ENCODE measurements at places on chromosomes 12 and 14.

GRCh38 chr12:44247588-44247987, 411.7 kb downstream of the TMEM117 start:
- no peak for DNase-seq

GRCh38 chr12:90999527-90999926, 5.2 kb downstream of the EPYC start:
- DNase-seq = no peak

DNA sequence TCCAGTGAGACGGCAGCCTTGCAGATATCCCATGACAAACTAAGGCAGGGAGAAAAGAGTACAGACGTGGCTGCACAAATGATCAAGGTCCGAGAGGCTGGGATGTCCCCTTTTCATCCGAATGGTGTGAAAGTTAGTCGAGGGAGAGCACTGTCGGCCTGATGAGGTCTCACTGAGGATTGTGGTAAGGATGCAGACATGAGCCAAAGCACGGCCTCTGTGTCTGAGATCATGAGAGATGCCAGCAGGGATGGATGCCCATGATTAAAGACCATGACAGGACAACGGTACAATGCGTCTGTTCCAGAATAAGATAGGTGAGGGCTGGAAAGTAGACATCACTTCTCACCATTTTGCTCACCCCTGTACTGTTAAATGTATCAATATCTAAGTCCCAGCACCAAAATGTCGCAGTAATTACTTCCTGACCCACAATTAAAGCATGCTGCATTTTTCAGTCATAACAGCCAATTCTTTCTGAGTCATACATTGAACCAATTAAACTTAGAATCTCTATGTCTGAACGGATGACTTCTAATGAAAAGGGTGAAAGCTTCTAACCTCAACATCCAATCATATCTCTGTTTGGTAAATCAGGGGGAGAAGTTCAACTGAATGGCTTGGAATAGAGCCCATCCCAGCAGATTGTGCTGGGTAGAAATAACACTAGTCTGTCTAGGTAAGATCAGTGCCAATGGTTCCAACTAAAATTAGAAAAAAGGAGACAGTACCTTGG, 249.6 kb upstream of the SOX5 start:
- DNase-seq = no peak

GRCh38 chr12:76548222-76548837, 11.2 kb downstream of the OSBPL8 start:
- no peak for DNase-seq

- no peak for DNase-seq
Measured at GRCh38 chr14:23421594-23421993, 13.5 kb upstream of the MYH6 start.

- DNase-seq = no peak
Measured at GRCh38 chr12:31897781-31898503, 61.3 kb upstream of the RESF1 start.

DNA sequence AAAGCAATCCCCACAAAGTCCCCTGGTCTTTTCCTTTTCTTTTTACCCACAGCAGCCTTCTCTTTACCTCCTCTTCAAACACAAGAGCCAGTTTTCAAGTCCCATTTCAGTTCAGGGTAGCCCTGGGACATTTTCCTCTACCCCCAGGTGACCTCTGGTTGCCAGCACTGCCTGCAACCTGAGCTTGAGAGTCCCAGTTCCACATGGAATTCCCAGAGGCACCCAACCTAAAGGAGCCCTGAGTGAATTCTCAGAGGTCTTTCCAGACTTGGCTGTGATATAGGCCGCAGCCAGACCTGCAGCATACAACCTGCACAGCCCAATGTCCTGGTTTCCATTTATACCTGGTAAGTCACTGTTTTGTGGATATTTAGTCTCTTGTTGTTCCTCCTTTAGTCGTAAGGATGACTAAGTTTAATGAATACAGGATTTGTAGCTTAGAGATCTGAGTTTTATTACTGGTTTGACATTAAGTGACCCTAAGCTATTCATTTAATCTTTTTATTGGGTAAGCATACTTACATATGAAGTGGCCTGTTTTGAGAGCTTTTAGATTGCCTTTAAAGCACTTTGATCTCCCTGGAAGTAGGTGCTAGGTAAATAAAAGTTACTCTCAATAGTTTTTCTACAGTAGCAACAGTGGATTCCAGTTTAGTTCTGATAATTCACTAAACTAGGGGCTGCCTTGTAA, 159.8 kb downstream of the TGFB3 start:
- no peak for DNase-seq

GRCh38 chr12:124661341-124661740, 93.9 kb upstream of the NCOR2 start:
- DNase-seq = no peak

GRCh38 chr12:67667276-67668073, 18.9 kb downstream of the DYRK2 start:
- no peak for DNase-seq

DNA sequence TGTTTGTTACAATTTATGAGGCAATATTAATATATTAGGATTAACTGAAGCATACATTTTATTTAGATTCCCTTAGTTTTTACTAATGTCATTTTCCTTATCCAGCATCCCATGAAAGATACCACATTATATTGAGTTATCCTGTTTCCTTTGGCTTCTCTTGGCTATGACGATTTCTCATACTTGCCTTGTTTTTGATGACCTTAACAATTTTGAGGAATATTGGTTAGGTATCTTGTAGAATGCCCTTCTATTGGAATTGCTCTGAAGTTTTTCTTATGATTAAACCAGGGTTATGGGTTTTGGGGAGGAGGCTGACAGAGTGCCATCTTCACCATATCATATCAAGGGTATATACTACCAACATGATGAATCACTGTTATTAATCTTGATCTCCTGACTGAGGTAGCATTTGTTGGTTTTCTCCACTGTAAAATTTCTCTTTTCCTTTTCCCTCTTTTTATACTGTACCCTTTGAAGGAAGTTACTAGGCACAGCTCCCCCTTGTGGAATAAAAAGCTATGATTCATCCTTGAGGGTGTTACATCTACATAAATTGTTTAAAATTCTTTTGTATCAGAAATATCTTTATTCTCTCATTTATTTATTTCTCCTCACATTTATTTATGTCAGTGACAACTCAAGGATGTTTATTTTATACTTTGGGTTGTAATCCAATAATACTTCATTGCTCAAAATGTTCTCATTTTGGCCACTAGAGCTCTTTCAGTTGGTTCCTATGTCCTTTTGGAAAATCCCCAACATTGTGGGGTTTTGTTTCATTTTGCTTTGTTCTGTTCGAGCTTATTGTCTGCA, 239.0 kb downstream of the SLC16A7 start:
- DNase-seq = no peak

DNA sequence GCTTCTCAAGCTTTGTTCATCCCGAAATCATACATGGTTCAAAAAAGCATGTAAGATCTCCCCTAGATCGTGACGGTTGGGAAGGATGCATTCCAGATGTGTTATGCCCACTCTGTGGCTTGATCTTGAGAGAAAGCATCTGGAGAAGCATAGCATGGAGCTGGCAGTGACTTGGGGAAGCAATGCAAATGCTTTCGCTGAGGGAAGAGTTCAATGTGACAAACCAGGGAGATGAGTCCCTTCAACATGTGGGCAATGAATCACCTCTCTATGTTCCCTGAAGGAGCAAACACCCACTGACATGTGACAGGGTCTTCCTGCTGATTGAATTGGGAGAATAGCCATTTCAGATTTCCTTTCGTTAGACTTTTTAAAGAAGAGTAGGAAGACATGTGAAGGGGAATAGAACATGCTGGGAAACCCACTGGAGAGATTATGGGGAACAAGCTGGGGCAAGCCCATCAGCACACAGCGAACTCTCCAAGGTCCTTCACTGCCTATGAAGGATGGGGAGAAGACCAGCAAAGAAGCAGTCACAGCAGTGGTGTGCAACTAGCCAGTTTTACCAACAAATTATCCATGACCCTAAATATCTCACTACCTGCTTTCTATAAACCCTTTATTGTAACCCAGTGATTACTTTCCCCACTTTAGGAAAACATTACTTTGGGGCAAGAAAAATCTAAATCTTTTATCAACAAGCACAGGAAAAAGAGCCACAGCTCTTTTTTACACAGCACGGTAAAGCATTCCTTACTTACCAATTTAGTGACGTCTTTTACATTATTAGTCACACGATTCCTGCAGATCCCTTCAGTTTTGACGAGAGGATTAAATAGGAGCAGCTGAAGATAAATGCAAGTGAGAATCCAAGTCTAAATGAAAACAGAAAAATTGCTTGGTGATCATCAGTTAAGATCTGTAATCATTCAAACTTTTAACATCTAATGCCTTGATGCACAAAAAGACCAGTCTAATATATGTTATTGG, 35.0 kb downstream of the KITLG start:
- DNase-seq = no peak

GRCh38 chr14:104794631-104794992, 936 bp downstream of the AKT1 start:
- DNase-seq = no peak

- DNase-seq = no peak
Measured at GRCh38 chr12:131241517-131241916, 287.8 kb downstream of the ADGRD1 start.

DNA sequence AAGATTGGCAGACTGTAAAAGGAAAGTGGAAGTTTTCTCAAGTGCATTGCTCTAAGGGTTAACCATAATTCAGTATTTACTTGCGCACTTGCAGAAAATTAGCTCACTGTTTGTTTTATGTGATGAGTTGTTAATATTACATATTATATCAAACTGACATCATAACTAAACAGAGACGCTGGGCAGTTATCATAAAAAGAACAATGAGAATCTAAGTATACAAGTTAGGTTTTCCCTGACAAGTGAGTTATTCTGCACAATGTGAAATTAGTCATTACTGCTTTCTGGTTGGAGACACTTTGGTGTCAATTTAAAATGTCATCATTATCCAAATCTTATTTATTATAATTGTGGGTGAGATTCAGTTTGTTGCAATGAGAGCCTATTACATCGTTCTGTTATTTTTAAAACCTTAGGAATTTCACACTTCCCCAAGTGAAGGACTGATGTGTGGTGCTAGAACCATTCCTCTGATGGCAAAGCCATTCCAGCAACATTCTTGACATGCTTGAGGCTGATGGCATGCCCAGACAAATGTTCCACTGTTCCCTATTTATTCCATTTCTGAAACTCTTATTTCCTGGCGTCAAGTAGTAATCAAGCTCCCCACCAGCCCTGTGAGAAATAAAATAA, 90.1 kb upstream of the FLRT2 start:
- no peak for DNase-seq

DNA sequence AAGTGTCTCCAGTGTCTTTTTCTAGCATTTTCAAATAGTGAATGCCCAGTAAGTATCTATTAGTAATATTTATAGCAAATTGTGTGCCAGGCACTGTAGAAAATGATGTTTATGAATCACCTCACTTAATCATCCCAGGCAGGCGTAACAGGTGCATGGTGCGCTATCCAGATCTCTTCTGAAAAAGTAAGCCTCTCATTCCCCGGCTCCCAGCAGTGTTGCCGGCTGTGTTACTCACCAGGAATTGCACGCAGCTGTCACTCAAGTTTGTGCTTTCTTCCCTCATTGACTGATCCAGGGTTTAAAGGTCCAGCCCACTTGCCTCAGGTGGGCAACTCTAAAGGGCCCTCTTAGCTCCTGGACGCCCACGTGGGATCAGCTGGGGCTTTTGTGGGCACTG, 173.8 kb upstream of the RASSF8 start:
- no peak for DNase-seq

GRCh38 chr12:104605685-104606084, 148.9 kb downstream of the CHST11 start:
- DNase-seq = no peak

DNA sequence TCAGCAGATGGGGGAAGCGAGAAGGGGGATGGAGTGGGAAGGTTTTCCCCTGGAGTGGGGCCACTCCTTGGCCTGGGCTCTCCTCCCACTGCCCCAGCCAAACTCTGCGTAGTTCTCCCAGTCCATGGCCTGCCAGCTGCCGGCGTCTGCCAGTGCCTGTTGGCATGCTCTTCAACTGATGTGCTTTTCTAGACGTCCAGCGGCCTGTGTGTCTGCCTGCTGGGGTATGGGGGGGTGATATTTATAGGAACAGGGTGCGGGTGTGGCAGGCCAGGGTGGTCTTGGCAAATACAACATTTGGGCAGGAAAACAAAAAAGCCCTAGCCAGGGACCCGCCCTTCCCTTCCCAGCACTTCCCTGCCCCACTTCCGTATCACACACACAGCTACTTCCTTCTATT, 786.3 kb upstream of the NOVA1 start:
- DNase-seq = no peak

- no peak for DNase-seq
Measured at GRCh38 chr12:4584896-4585295, 22.9 kb downstream of the DYRK4 start.

GRCh38 chr12:109304485-109304884, 4.6 kb downstream of the FOXN4 start:
- DNase-seq = no peak

DNA sequence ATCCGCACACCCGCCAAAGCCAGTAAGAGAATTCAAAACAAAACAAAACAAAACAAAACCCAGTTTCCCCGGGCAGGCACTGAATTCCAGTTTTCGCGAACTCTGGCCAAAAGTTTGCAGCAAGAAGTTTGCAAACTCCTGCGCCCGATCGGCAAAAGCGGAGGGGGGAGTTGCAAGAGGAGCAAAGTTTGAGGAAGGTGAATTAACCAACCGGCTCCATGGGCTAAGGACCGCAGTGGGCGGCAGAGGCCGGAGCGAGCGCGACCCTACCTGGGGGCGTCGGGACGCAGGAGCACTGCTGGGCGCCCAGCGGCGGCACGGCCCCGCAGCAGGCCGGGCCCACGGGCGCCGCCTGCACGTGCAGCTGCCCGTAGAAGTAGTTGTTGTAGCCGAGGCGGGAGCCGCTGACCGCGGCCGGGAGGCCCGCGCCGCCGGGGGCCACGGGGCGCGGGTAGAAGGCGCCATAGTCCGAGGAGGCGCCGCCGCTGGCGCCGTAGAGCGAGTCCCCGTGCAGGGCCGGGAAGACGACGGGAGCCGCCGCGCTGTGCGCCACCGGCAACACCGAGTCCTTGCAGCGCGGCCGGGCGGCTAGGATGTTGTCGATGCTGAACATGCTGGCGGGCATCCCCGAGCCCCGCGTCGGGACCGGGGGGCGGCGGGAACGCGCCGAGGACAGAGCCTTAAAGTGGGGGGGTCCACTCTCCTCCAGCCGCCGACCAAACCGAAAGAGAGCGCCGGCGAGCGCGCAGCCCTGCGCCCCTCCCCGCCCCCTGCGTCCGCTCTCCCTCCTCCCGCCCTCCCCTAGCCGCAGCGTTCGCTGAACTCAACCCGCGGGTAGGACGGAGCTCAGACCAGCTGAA, at the start of gene GSC:
GSC (minus strand) TSS at position 723 of the 860 bp plus-strand sequence; CDS start at position 625, 98 bp downstream.
- no peak for DNase-seq

- no peak for DNase-seq
Measured at GRCh38 chr12:9755035-9755434, 5.7 kb downstream of the CD69 start.

- DNase-seq = no peak
Measured at GRCh38 chr14:65774041-65774440, 361.5 kb downstream of the FUT8 start.
